Sigmoid colon (tissue), 7 donors: ENCODE measurements at places on chromosomes 16 and 17.

- DNase-seq, result no peak
Observed at GRCh38 chr16:86568677-86569623, 2.3 kb downstream of the FOXC2 start.

DNA sequence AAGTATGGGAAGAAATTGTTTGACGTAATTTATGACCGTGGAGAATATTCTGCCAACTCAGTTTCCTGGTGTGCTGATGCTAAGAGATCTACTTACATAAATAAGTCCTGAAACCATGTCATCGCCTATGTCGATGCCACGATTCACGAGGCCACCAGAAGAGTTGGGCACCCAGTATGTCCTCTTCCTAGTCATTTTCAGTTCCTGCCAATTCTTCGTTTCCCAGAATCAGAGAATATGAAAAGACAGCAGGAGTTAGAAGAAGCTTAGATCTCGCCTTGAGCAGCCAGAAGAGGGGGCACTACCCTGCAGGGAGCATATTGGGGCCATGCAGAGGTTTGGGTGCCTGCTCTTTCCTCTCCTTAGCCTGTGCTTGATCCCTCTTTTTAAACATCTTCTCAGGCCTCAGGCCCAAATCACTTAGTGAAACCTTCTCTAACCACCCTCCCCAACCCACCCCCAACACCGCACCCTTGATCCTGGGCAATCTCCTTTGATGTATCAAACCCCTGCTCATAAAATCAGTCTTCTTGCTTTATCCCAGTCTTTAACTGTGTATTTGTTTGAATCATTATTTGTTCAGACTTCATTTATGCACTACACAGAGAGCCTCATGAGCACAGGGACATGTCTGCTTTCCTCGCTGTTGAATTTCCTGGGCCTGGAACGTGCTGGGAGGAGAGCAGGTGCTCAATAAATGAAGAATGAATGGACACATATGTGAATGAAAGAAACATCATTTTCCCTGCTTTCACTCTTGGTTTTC is 12.2 kb upstream of the LONP2 start:
- DNase-seq, result no peak

GRCh38 chr17:78001182-78001581 is 42.7 kb downstream of the TNRC6C start:
- DNase-seq, result no peak

GRCh38 chr16:71840052-71840451 is 5.7 kb upstream of the ATXN1L start:
- DNase-seq, result no peak

GRCh38 chr16:84893849-84894599 is 74.2 kb downstream of the CRISPLD2 start:
- no peak for DNase-seq

- no peak for DNase-seq
Observed at GRCh38 chr17:3157218-3157617, 29.9 kb upstream of the OR1G1 start.

- DNase-seq, result no peak
Observed at GRCh38 chr17:50154604-50155003, 4.1 kb upstream of the PPP1R9B start.

DNA sequence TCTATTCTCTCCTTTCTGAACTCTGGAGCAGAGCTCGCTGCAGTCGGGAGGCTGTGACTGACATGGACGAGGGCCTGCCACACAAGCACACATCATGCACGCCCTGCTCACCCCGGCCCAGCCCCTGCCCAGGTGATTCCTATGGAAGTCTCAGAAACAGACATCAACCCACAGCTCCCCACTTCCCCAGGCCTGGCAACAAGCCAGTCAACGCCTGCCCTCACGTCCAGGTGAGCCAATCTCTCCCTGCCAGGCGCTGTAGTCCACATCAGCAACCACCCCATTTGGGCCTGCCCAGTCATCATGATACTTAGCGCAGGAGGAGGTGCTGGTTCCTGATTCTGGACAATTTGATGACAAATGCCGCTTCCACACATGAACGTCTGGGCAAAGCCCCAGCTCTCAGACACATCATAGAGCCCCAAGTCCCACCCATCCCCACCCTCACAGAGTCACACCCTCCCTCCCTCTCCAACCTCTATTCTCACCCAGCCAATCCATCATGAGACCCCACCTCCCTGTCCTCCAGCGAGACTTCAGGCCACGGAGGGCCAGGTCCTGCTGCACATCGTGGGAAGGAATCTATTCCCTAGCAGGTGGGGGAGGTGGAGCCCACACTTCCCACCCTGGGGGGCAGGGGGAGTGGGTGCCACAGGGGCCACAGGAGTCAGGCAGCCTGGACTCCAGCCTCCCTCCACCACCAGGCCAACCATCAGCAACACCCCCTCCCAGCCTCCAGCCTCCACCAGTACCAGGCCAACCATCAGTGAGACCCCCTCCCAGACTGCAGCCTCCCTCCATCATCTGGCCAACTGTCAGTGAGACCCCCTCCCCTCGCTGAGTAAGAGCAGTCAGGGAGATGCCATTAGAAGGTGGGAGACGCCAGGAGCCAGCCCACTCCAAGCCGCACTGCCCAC is 33.7 kb upstream of the GSG1L start:
- peak; percentile 60 for DNase-seq

GRCh38 chr16:89563639-89564392 is 3.3 kb downstream of the RPL13 start:
- no peak for DNase-seq

- no peak for DNase-seq
Observed at GRCh38 chr17:28385037-28385400, 13.5 kb downstream of the SARM1 start.

- DNase-seq, result no peak
Observed at GRCh38 chr16:28082624-28083023, 19.1 kb upstream of the GSG1L start.

DNA sequence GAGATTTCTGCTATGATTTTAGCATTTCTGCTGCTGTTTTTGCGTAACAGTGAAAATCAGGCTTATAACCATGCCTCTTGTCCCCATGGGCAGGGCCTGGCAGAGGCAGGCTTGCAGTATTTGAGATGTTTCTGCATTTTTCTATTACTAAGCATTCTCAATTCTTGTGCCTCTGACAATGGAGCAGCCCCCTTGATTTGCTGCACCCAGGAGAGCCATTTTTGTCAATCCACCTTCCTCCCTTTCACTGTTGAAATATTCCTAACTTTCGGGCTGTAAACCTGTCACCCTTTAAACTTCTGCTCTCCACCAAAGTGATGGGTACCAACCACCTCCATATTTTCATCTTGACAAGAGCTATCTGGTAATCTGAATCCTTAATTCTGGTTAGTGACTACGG is 178.1 kb downstream of the CNTNAP4 start:
- no peak for DNase-seq

DNA sequence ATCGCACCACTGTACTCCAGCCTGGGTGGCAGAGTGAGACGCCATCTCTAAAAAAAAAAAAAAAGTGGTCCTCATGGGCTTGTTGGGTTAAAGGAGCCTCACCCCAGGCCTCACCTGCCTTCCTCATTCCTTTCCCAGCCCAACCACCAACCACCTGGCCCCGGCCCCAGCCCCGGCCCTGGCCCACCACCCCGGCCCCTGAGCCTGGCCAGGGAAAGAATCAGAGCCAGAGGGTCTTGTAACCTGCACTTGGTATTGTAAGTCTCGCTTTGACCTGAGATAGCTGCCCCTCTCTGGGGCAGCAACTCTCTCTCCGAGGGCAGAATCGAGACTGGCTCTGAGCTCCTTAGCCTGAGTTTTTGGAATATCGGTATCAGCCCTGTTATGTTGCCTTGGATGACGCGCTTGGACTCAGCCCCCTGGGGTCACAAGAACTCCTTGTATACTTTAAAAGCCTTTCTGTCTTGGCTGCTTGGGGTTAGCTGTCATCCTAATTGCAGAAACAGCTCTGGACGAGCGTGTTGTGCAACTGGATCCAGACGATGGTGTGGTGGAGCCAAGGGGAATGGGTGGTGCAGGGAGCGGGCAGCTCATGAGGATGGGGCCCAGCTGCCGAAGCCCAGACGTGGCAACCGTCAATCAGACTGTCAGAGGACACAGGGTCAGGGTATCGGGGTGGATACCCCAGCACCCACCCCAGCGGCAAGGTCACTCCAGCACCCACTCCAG is 14.6 kb downstream of the SMTNL2 start:
- peak; percentile 88 for DNase-seq

GRCh38 chr17:44914148-44914547 is 1.2 kb downstream of the GFAP start:
- peak; percentile 50 for DNase-seq

- no peak for DNase-seq
Observed at GRCh38 chr17:36679815-36680467, 78.6 kb downstream of the MRM1 start.

GRCh38 chr17:44307387-44308186 is 814 bp upstream of the RUNDC3A start:
- peak; percentile 85 for DNase-seq

DNA sequence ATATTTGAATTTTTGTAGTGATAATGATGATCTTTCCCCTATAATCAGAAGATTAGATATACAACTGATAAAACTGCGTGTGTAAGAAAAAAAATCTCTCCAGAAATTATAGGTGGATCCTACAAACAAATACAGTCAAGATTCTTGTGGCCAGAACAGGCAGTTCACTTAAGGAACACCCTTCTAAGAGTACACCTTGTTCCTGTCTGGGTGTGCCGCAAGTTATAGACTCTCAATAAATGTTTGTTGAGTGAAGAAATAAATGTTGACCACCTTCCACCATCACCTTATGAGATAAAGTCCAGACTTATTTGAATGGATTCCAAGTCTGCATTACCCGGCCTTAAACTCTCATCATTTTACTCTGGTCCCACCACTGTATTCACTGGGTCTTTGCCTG is 45.7 kb upstream of the SCNN1B start:
- no peak for DNase-seq

GRCh38 chr17:19876529-19877161 is 8.9 kb upstream of the ULK2 start:
- DNase-seq, result peak; percentile 80

- peak; percentile 89 for DNase-seq
Observed at GRCh38 chr17:40553694-40554534, 11.4 kb downstream of the CCR7 start.

GRCh38 chr17:40722241-40722640 is 18.7 kb upstream of the KRT24 start:
- no peak for DNase-seq

DNA sequence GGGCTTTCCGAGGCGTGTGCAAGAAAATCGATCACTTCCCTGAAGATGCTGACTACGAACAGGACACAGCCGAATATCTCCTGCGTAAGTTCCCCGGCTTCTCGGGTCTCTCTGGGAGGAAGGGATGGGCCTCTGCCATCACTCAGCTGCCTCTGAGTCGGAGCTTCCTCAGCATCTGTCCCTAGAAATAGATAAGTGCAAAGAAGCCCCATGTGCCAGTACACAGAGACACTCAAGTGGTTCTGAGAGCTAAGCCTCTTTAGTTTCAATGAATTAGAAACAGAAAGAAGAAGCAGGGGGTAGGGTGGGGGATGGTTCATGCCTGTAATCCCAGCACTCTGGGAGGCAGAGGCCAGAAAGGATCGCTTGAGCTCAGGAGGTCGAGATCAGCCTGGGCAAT is 90.6 kb downstream of the CACNG3 start:
- no peak for DNase-seq

GRCh38 chr17:9228408-9229159 is 207.3 kb downstream of the NTN1 start:
- DNase-seq, result no peak

- DNase-seq, result peak; percentile 92
Observed at GRCh38 chr17:8163978-8164814, 1.4 kb upstream of the VAMP2 start.

DNA sequence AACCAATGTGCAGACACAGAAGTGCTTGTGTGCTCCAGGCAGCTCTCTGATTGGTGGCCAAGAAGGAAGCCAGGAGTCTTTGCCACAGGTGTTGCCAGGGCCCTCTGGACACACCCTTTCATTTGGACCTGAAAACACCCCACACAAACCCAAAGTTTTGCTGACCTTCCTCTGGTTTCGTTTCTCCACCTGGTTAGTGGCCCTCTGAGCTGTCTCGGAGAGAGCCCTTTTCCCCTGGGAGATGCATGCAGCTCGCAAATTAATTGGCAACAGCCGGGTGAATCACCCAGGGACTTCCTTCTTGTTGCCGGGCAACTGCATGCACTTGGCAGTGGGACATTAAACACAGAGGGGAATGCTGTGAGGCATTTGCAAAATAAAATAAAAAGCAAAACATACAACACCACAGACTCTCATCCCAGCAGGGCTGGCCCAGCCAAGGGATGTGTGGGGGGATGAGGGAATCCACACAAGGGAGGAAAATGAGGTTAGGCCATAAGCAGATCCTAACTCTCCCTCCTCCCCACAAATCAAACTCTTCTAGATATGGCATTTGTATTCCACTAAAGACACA is 286.6 kb downstream of the SOX9 start:
- peak; percentile 80 for DNase-seq

GRCh38 chr17:73973586-73974409 is 229.7 kb upstream of the RPL38 start:
- DNase-seq, result no peak

DNA sequence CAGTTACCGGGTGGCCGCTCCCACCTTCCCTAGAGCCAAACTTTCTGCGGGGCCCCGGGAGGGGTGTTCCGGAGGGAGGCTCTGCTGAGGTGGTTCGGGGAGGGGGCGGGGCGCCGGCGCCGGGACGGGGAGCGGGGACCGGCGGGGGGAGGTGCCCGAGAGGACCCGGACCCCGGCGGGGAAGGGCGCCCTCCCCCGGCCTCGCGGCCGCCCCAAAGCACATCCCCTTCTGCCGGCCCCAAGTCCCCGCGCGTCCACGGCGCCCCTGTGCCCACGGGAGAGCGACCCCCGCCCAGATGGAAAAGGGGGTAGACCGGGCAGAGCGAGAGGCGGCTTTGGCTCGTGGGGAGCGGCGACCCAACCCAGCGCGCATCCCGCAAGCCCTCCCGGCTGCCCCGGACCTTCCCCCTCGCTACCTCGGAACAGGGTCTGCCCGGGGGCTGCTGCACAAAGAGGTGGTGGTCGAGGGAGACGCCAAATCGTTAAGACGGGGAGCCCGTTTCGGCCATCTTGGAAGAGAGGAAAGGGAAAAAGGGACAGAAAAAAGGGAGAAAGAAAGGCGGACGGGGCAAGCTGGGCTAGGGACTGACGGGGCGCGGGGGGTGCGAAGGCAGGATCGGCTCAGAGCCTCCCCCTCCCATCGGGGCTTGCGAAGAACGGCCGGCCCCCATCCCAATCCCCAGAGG is 530 bp downstream of the PCGF2 start:
- no peak for DNase-seq

DNA sequence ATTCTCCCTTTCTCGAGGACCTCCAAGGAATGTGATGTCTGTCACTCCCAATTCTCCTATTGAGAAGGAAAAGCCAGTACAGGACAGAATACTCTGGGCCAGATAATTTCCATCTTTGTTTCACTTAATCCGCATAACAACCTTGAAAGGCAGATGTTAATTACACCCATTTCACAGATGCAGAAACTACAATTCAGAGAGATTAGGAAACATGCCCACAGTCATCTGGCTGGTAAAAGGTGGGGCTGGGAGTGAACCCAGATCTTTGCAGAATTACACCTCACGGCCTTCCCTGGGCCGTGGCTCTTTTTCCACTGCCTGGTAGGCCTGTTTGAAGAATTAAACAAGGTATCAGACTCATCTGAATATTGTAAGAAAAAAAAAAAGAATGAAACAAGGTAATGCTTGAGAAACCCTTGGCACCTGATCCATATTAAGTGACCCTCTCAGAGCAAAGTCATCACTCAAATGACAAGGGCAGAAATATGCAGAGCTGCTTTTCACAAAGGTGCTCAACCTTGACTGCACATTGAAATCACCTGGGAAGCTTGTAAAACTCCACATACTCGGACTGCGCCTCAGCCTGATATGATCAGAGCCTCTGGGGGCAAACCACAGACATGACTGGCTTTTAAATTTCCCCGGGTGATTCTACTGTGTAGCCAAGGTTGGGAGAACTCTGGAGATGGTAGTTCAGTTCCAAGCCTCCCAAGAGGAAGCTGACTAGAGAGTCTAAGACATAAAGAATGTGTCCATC is 16.6 kb upstream of the G6PC1 start:
- no peak for DNase-seq
